ENCODE measurements at places on chromosomes 1 and 21.

DNA sequence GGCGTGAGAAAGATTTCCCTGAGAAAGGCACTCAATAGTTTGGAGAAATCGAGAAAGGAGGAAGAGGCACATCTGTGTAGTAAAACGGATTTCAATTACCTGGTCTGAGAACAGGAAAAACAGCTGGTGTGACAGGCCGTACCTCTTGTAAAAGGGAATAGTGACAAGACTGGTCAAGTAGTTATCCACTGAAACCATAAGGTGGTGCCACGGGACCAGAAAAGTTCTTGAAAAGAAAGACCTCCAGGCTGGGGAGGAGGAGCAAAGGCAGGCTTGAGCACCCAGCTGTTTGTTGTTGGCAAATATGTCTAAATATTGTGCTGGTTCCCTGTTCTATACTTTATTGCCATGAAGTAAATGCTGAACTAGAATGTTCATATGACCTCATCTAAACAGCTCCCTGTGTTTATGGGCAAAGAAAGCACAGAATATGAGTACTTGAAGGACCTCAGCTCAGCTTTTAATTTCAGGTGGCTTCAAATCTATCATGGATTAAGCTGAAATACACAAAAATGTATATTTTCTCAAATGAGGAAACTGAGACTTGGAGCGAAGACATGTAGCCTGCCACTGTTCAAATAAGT, 4.0 kb downstream of the HAO2 start:
- DNase-seq, result peak; percentile 11

DNA sequence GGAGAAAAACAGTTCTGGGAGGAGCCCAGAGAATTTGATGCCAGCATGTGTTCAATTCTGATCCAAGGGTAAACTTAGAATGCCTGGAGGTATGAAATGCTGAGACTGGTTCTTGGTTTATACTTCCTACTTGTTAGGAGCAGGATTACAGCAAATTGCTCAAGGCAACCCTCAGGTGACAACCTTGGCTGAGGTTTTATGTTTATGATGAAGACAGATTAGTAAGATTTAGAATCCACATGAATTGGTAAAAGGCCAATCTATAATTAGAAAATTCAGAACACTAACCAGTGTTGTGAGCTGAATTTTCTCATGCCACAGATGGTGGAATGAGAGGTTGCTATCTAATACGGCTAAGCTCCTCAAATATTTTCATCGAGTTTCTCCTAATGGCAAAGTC, 235.3 kb upstream of the NRIP1 start:
- no peak for DNase-seq

- no peak for DNase-seq
Measured at GRCh38 chr21:45598109-45598508, 45.4 kb upstream of the PCBP3 start.

GRCh38 chr1:1629430-1630190, 2.4 kb upstream of the MMP23B start:
- DNase-seq, result no peak

DNA sequence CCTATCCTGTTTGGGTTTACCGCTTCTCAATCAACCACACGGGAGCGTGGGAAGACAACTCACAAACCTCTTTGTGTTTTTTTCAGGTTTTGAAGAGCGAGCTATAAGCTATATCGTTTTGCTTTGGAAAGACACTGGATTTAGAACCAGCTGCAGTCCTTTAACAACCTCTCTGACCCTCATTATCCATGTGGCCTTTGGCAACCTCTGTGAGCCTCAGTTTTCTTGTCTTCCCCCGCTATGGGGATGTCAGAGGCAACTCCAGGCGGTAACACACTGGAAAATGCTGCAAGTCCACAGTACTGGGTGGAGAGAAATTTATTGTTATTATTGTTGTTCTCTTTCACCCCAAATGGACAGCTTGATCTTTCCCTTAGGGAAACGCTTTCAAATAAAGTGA, 100.0 kb downstream of the ETS2 start:
- DNase-seq, result no peak

All from NCI-H510A (cell line).